ENCODE measurements at places on chromosomes 16 and 17.

- peak; percentile 27 for DNase-seq
Observed at GRCh38 chr17:7046127-7046724, 2.3 kb upstream of the SLC16A11 start.

DNA sequence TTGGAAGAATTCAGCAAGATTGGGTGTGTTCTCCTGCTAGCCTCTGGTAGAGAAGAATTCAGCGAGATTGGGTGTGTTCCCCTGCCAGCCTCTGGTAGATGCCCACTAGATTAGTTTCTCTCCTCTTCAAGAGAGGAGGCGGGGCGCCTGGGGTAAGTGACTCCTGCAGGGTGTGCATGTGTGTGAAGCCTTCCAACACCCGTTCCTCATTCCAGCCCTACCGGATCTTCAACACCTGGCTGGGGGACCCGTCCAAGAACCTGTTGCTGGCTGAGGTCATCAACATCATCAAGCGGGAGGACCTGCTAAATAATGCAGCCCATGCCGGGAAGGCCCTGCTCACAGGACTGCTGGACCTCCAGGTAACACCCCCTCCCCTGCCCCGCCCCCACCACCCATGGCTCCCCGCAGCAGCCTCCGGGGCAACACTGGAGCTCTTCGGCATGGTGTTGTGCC, 21.3 kb downstream of the TMEM186 start:
- no peak for DNase-seq

DNA sequence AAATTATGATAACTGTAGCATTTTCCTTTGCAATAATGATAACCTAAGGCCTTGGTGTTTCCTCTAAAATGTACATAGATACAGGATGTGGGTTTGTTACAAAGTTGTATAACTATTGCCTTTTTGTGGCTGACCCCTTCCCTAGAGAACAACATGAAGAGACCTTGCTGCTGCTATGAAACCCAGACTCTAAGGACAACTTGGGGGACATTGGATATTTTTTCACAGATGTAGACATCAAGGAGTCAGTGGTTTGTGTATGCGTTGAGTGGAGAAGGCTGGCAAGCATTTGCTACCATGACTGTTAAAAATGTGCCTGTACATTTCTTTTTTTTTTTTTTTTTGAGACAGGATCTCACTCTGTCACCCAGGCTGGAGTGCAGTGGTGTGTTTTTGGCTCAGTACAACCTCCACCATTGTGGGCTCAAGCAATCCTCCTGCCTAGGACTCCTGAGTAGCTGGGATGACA, 12.3 kb downstream of the HMOX2 start:
- DNase-seq, result no peak

DNA sequence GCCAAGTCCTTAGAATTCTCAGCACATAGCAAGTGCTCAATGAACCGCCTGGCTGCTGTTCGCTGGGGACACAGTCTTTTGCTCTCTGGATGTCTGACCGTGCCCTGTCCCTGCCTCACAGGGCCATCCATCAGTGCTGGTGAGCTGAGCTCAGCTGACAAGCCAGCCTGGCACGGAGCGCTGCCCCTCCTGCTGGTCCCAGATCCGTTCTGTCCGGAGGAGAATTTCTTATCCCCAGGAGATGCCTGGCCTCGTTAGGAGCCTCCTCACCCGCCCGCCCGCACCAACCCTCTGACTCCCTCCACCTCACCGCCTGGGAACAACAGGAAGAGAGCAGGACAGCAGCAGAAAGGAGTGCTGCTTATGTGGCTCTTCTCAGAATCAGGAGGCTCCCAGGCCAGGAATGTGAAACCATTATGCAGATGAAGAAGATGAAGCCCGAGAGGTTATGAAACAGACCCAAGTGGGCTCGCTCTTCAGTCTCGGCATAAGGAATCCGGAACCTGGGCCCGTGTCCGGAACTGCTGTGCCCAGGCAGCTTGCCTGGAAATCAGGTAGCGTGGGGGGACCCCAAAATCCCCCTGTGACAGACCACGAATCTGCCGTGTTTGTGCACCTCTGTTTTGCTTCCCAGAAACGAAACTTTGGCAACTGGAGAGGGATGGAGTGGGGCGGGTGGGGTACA, 28.8 kb upstream of the RMI2 start:
- no peak for DNase-seq

Measured in activated naive CD8-positive, alpha-beta T cell treated with anti-CD3 and anti-CD28 coated beads for 36 hours (primary cell).